ENCODE measurements at places on chromosomes 2 and 18.

GRCh38 chr2:229152674-229153073 is 118.4 kb downstream of the PID1 start:
- no peak for DNase-seq

DNA sequence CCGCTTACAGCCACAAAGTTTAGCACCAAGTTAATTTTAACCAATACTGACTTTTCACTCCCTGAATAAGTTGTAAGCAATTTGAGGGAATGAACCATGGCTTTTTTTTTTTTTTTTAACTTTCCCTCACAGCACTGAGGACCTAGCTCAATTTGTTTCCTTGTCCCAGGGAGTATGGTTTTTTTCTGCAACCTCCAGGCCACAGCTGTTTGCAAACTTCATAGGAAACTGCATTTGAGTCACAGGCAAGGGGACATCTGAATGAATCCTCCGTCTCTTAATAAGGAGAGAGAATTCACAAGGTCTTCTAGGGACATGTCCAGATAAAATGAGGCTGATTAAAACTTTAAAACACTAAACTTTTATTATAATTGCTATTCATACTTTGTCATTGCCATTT is 181.5 kb downstream of the GFPT1 start:
- no peak for DNase-seq

- DNase-seq: no peak
Observed at GRCh38 chr2:41414486-41415230, 633.2 kb upstream of the PKDCC start.

GRCh38 chr2:208492069-208492468 is 85.5 kb downstream of the PTH2R start:
- no peak for DNase-seq

DNA sequence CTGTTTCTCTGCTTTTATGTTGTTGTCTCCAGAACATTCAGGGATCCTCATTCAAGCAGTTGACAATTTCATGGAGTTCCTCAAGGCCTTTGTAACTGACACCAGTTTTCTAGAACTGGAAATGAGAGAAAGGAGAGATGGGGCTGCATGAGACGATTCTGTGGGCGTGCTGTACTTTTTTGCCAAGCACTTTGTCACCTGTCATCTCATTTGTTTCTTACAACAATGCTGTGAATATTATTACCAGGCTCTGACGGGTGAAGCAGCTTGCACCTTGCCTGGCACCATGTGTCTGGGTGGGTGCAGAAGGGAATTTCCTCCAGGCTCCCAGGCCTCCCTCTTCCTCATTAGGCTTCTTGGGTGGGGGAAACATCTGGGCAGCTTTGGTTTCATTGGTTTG is 22.2 kb upstream of the ATOH8 start:
- DNase-seq: no peak

DNA sequence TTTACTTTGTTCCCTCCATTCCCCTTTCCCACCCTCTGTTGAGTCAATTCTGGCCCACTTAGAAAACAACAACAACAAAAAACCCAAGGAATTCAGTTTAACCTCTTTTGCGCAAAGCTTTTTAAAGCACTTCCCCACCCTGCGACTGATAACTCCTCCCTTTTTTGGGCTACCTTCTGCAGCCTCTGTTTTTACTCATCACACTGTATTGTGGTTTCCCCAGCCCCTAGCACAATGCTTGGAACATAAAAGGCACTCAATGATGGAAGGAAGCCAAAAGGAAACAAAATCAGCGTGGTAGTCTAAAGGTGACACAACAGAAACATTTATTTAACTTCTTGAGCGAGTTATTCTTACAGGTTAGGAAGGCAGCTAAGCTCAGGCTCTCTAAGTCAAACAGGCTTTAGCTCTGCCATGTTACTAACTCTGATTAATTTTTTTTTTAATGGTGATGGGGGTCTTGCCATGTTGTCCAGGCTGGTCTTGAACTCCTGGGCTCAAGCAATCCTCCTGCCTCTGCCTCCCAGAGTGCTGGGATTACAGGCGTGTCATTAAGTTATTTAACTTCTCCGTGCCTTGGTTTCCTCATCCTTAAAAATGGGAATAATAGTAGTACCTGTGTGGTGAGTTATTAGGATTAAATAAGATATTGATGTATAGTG is 1.3 kb downstream of the CEP68 start:
- no peak for DNase-seq

DNA sequence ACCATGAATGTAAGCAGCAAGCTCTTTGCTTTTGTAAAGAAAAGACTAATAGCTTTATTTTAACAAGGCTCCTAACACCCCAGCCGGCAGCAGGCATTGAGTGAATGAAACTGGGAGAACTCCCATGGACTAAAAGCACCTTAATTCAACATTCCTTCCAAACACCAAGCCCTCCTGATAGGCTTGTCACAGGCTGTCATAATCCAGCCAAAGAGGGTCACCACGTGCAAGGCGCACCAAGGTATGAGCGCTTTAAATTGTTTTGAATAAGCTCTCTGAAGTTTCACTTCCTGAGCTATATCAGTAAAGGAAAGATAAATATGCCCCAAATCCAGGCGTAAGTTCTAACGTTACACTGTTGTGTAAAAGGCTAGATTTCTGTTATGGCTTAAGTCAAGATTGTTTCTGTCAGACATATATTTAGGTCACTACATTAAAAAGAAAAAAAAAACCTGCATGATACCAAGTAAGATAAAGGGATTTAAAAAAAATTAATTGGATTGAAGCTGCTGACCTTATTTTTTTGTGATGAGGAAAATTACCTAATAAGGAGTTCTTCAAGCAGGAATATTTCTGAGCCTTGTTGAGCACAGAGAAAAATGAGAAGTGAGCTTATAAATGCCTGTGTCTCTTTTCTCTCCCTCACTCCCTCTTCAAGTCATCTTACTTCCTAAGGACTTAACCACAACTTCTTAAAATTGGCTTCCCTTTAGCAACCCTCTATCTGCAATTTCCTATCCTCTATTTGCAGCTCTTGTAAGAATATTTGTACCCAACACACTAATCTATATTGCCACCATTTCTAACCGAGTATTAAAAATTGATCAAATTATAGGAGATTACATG is 136.1 kb upstream of the NRP2 start:
- DNase-seq: no peak

- no peak for DNase-seq
Observed at GRCh38 chr18:46623541-46623940, 33.5 kb downstream of the LOXHD1 start.

GRCh38 chr2:160039166-160039903 is 23.1 kb downstream of the PLA2R1 start:
- DNase-seq: no peak

DNA sequence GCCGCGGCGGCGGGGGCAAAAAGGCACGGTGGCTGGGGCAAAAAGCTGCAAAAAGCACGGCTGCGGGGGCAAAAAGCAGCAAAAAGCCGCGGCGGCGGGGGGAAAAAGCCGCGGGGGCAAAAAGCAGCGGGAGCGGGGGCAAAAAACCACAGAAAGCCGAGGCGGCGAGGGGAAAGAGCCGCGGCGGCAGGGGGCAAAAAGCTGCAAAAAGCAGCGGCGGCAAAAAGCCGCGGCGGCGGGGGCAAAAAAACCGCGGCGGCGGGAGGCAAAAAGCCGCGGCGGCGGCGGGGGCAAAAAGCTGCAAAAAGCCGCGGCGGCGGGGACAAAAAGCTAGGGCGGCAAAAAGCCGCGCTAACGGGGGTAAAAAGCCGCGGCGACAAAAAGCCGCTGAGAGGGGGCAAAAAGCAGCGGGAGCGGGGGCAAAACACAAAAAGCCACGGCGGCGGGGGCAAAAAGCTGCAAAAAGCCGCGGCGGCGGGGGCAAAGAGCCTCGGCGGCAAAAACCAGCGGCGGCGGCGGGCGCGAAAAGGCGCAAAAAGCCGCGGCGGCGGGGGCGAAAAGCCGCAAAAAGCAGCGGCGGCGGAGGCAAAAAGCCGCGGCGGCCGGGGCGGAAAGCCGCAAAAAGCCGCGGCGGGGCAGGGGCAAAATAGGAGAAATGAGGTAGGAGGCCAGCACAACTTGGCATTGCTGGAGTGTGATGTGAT is 123.4 kb downstream of the ANKRD30BL start:
- no peak for DNase-seq

GRCh38 chr2:158575051-158575635 is 118.4 kb downstream of the PKP4 start:
- DNase-seq: no peak

DNA sequence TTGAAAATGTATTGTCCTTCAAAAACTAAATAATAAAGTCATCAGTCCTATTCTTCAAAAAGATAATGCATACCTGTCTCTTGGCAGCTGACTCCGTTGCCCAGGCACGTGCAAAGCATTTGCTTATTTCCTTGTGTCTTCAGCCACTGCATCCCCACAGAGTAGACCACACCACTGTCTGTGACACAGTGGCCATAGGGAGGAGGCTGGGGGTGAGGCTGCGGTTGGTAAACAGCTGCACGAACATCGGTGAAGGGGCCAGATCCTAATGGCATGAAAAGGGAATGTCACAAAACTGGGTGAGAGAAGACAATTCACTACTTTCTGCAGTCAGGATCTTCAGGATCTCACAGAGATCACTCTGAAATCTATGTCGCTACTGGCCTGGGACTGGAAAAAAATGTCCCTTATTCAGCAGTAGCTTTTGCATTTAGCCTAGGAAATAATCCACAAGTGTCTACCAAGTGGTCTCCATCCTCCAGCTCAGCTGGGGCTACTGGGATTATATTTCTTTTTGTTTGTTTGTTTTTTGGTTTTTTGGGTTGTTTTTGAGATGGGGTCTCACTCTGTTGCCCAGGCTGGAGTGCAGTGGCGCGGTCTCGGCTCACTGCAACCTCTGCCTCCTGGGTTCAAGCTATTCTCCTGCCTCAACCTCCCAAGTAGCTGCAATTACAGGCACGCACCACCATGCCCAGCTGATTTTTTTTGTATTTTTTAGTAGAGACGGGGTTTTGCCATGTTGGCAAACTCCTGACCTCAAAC is 10.7 kb downstream of the FN1 start:
- no peak for DNase-seq

DNA sequence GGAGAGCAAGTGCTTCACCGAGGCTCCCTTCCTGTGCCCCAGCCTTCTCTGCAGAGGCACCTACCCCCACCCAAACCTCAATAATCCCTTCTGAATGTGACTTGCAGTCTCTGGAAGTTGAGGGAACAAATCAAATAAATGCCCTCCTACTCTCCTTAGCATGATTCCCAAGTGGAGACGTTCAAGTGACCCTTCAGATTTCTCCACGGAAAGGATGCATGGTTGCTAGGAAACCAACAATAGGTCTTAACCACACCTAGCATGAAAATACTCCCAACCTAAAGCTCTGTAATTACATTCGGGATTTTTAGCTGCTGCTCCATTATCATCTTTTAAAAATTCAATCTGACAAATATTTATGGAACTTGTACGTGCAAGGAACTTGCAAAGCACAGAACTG is 50.2 kb upstream of the CABLES1 start:
- no peak for DNase-seq

DNA sequence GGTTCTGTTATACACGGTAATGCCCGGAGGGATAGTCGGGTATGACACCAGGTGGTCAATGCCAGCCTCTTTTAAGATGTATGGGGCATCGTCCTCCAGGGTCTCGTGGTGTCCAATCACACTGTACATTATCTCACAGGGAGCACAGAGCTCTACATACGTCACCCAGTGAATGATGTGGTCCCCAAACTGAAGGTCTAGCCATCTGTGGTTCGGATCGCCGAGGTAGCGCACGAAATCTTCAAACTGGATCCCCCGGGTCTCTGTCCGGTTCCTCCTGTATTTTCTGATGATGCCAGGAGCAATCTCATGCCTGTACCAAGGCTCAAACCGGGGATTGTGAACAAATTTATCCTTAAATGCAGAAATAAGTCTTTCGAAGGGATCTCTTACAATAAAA is 24.1 kb downstream of the CHST10 start:
- DNase-seq: no peak

DNA sequence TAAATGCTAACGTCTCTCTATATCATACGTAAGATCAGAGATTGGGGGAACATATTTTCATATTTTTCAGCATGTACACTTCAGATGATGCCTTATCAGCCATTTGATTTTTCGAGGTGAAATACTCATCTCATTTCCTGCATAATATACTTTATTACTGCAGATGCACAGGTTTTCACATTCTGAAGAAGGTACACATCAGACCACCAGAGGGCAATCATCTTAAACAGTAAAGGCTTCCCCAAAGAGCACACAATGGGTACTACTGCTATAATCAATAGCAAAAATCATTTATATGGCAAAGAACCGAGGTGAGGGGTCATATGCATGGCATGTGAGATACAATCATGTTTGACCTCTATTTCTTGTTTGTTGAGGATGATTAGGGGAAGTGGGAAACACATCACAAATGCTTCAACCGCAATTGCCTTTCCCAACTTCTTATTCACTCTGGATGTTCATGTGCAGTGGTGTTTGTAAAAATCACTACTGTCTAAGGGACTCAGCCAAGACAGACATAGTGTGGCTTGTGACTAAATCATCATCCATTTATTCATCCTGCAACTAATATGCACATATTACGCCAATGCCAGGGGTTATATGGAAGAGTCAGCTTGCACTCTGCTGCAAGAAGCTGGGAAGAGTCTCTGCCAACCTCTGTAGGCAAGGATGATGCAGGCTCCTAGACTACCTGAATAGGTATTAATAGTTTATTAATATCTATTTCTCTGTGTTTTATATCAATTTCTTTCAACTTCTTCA is 118.7 kb downstream of the EPB41L3 start:
- no peak for DNase-seq

- no peak for DNase-seq
Observed at GRCh38 chr2:219266886-219267285, 12.3 kb upstream of the DNAJB2 start.

- no peak for DNase-seq
Observed at GRCh38 chr2:168731002-168731401, 71.4 kb upstream of the NOSTRIN start.

- no peak for DNase-seq
Observed at GRCh38 chr18:8609659-8610458, 622 bp downstream of the RAB12 start.

GRCh38 chr2:63048367-63049171 is 2.1 kb upstream of the OTX1 start:
- no peak for DNase-seq

All from stimulated activated CD4-positive, alpha-beta T cell treated with anti-CD3 and anti-CD28 coated beads, Interleukin-1b, Interleukin-23, amount 100 ng/mL, for 1 hour (primary cell).